COR-L47 (cell line): ENCODE measurements at places on chromosomes 3 and 15.

DNA sequence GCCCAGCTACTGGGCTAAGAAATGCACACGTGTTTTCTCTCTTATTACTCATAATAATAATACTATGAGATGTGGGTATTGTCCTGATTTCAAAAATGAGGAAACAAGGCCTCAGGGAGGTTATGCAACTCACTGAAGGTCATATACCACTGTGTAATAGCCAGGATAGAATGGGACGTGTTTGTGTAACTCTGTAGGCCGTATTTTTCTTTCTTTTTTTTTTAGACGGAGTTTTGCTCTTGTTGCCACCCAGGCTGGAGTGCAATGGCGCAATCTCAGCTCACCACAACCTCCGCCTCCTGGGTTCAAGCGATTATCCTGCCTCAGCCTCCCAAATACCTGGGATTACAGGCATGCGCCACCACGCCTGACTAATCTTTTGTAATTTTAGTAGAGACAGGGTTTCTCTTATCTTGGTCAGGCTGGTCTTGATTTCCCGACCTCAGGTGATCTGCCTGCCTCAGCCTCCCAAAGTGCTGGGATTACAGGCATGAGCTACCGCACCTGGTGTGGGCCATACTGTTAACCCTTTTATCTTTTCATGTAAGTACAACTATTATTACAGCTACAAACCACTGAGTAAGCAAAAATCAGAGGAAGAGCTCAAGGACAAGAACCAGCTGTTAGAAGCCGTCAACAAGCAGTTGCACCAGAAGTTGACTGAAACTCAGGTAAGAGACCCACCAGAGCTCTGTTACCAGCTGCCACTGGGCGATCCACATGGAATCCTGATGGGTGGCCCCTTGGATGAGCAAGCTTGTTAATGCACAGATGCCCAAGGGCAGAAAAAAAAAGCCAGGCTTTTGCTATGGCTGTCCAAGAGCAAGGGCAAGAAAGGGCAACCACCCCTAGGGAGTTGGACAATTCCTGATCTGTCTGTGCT is 6.7 kb downstream of the KNSTRN start:
- DNase-seq = no peak

- DNase-seq = no peak
Observed at GRCh38 chr3:116614795-116615362, 94.7 kb upstream of the TUSC7 start.

DNA sequence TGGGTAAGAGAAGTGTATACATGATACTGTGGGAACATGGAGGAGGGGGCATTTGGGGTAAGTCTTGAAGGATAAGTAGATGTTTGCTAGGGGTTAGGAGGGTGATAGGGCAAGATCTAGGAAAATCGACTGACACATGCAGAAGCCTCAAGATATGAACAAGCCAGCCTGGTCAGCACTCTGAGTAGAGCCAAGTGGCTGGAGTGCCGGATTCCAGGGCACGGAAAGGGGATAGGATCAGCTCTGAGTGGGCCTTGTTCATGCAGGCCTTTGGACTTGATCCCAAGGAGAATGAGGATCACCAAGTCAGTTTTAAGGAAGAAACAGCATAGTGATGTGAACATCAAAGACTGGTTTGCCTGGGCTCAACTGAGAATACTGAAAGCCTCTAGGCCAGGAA is 24.3 kb upstream of the MANF start:
- no peak for DNase-seq

DNA sequence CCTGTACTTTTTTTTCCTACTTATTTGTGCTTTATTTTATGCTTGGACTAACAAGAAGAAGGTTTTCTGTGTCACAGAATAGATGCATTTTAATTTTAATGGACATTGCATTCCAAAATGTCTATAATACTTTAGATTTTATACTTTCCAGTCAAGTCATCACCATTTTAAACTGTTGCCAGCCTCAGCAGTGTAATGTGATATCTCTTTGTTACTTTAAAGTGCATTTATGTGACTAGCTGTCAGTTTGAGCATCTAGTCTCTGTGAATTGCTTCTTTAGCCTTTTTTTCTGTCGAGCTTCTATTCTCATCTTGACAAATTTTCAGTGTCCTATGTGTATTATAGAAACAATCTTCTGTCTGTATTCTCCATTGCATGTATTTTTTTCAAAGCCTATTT is 511.4 kb upstream of the CBLB start:
- DNase-seq = no peak

GRCh38 chr3:127113571-127113891 is 79.4 kb upstream of the PRR23E start:
- DNase-seq = no peak

GRCh38 chr3:111335512-111336303 is 206.3 kb upstream of the CD96 start:
- DNase-seq = no peak

DNA sequence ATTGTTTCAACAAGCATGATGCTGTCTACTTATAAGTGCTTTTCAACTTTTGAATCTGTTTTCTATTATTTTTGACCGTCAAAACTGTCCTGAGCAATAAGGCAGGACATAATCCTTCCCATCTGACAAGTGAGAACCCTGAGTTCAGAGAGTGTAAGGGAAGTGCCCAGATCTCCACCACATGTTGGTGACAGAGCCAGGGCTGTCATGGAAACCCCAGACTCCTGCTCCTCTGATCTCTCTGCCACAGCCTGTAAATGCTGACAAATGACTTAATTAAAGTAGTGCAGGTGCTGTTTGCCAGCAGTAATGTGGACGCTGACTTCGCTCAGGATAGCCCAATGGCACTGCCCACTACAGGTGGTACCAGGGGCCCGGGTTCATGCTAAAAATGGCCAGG is 40.3 kb downstream of the SPSB4 start:
- DNase-seq = peak; percentile 15

DNA sequence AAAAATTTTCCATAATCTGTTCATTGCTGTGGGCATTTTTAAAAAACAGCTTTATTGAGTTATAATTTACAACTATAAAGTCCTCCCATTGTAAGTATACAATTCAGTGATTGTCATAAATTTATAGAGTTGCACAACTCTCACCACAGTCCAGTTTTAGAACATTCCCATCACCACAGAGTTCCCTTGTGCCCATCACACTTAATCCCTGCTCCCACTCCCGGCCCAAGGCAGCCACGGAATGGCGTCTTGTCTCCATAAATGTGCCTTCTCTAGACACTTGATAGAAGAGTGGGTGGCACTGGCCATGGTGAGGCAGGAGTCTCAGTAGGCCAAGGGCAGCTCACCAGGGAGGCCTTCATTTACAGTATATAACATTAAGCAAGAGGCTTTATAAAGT is 6.3 kb downstream of the TSEN2 start:
- DNase-seq = no peak

- DNase-seq = no peak
Observed at GRCh38 chr3:46711760-46712159, 5.9 kb downstream of the PRSS50 start.

GRCh38 chr3:98095882-98096281 is 8.9 kb downstream of the OR5AC2 start:
- DNase-seq = no peak

DNA sequence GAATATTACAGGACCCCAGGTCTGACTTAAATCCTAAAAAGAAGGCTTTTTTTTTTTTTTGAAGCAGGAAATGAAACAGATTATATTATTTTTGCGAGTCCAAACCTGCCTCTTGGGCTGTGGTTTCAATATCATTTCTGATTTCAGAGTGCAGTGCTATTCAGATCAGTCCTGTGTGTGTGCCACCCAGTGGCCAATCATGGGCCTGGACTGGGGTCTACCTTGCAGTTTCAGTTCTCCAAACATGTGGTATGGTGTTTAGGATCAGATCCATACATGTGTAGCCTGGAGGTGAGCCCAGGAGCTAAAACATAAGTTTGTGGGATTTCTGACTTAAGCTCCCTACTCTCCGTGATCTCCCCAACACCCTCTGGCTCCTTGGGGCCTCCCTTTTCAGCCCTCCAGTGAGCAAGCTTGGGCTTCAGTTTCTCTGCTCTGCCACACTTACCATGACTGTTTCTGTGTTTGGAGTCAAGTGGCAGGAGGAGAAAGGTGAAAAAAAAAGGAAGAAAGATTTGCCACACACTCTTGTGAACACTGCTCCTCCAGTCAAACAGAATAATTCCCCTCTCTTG is 12.1 kb upstream of the THSD4 start:
- DNase-seq = peak; percentile 23

DNA sequence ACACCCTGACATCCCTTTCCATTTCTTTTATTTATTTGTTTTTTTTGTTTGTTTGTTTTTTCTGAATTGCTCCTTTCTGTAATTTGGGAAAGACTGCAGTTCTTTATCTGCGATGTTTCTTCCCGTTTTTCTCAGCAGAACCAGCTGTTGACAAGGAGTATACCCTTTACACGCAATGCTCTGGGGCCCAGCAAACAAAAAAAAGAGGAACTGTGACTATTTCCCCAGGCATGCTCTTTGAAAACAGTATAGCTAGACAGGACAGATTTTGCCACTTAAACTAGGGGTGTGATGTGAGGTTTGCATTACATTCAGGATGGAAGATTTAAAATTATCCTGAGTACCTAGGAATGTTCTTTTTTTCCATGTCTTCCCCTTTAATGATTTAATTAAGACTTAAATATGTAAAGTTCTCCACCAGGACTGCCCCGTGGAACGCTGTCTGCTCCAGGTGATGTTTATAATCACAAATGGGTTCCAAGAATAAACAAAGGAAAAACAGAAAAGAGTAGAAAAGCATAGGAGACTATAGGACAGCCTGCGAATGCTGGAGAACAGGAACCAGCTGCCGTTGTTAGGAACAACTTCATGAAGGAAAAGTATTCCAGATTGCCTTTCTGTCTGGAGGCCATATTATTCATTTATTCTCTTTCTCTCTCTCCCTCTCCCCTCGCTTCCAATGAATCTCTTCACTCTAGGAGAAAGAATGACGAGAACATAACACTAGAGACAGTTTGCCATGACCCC is 43.3 kb downstream of the TGFBR2 start:
- DNase-seq = no peak
